Stimulated activated CD4-positive, alpha-beta T cell treated with anti-CD3 and anti-CD28 coated beads, TNF-alpha, amount 100 ng/mL, for 24 hours (primary cell): ENCODE measurements at places on chromosomes 6 and 20.

- DNase-seq: no peak
These were observed 23.6 kb downstream of the BMP6 start for GRCh38 chr6:7749478-7749877.

DNA sequence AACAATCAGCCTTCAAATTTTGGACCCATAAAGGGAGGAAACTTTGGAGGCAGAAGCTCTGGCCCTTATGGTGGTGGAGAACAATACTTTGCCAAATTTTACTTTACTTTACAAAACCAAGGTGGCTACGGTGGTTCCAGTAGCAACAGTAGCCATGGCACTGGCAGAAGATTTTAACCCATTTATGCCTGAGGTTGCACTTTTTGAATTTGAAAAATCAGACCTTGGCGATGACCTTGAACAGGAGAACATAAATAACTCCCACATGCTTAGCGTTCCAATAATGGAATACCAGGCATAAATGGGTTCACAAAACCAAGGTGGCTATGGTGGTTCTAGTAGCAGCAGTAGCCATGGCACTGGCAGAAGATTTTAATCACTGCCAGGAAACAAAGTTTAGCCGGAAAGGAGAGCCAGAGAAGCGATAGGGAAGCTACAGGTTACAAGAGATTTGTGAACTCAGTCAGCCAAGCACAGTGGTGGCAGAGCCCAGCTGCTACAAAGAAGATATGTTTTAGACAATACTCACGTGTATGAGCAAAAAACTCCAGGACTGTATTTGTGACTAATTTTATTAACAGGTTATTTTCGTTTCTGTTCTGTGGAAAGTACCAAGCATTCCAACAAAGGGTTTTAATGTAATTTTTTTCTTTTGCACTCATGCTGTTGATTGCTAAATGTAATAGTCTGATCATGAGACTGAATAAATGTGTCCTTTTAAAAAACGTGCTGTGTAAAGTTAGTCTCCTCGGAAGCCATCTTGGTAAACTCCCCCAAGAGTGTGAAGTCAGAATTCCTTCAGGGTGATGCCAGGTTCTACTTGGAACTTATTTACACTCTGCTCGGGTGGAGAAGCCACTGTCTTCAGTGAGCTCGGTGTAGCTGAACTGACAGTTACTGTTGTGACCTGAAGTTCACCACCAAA is 6.7 kb downstream of the SFT2D1 start:
- DNase-seq: no peak

- no peak for DNase-seq
These were observed 59.5 kb upstream of the BMP2 start for GRCh38 chr20:6708010-6708409.

DNA sequence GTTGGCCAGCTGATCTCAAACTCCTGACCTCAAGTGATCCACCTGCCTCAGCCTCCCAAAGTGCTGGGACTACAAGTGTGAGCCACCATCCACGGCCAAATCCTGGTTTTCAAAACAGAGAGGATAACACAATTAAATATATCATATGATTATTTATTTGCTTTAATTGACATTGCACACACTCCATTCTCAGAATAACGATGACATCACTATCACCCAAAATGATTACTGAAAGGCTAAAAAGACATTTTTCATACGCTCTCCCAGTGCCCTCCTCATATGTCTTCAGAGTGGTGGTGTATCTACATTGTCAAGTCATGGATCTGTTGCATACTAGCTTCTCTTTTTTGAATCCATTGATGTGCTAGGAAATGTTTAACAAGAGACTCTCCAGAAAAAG is 18.5 kb upstream of the CEP43 start:
- DNase-seq: no peak

GRCh38 chr6:106820412-106820852 is 154.1 kb downstream of the CD24 start:
- no peak for DNase-seq

DNA sequence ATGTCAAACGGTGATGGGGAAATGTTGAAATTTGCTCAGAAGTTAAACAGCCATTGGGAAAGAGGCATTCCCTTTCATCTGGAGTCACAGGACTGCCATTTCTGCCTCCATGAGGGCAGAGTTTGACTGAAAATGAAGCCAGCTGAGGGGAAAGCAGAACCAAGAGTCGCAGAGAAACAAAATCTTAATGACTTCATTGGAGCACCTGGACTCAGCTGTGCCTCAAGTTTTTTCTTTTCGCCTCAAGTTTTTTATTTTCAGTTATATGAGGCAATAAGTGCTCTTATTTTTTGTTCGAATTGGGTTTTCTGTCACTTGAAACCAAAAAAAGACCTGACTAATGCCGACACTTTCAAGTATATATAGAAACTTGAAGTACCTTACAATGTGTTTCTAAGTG is 161.3 kb downstream of the PKHD1 start:
- no peak for DNase-seq

DNA sequence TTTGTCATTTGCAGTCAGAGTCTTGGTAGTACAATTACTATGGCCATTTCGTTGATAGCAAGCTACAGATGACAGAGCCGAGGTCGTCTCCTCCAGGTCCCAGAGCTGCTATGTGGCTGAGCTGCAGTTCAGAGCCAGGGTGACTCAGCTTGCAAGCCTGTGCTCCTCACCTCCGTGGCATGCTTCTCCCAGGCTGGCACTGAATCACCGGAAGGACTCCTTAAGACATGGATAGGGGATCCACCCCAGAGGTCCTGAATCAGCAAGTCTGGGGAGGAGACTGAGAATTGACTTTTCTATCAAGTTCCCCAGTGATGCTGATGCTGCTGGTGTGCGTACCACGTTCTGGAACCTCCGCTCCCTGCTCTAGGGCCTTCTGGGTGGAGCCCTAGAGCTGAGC is 291.2 kb downstream of the CDH26 start:
- no peak for DNase-seq

DNA sequence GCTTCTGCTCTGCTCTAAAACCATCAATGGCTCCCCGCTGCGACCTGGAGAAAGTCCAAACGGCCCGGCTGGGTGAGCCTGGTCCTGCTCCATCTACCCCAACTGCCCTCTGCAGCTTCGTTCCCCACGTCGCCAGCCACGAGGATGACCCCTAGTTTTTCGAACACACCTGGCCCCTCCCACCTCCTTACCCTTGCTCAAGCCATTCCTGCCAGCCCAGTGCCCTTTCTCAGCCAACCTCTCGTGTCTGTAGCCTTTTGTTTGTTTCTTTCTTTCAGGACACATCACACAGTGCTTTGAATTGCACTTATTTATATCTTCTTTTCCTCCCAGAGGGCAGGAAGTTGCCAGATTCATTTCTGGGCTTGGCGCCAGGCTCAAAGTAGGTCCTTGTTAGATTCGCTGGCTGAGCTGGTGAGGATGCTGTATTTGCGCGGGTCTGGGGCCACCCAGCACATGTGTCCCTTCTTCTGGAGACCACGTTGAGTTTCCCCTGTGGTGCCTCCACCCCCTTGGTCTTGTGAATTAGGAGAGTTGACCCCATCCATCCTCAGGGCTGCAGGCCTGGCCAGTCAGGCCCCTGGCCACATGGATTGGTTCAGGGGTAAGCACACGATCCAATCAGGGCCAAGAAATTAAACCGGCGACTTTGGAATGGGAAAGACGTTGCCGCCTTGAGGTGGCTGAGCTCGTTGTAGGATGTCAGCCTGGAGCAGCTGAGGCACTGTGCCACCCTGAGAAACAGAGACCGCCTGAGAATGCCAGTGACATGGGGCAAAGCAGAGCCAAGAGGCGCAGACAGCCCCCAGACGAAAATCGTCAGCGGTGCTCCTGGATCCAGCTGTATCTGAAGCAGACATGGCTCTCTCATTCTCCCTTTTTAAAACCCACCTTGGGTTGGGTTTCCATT is 156.0 kb downstream of the CEBPB start:
- no peak for DNase-seq
